ENCODE measurements at places on chromosomes 2 and 18.
A peak's percentile ranks its signal among the peaks of the same experiment; 100 is the strongest.

- peak; percentile 77 for DNase-seq
These were observed 1.9 kb upstream of the CFAP53 start for GRCh38 chr18:50268022-50268747.

GRCh38 chr2:83850071-83850725 lies 608.9 kb downstream of the SUCLG1 start:
- DNase-seq, result peak; percentile 19

DNA sequence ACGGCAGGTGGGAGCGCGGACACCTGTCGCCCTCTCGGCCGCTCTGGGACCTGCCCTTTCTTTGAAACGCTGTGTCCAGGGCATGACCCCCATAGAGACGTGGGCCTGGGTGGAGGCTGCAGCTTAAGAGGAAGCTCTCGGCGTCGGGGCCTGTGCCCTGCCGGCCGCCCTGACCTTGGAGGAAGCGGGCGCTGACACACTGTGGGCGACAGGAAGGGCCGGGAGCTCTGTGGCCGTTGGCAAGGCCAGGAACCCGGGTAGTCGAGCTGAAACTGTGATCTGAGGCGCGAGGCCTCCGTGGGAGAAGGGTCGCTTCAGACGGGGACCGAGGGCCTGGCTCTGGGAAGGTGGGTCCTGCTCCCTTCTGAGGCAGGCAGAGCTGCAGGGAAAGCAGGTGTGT lies 28.2 kb downstream of the KCNG2 start:
- DNase-seq, result no peak

GRCh38 chr2:43169099-43169945 lies 57.1 kb downstream of the ZFP36L2 start:
- no peak for DNase-seq

DNA sequence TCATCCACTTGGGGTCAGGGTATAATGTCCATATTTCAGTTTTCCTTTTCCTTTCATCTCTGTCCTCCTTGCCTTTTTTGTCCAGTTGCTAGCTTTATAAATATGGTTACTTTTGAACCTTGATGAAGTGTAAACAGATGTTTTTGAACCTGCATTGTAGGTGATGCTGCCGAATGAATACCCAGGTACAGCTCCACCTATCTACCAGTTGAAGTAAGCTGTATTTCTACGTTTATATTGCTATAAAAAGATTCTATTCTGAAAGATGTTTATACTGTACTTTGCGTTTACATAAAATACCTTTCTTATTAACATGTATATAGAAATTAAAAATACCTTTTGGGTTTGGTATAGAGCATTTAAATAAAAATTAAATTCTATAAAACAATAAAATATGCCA lies 2.2 kb downstream of the IMPACT start:
- DNase-seq, result no peak

DNA sequence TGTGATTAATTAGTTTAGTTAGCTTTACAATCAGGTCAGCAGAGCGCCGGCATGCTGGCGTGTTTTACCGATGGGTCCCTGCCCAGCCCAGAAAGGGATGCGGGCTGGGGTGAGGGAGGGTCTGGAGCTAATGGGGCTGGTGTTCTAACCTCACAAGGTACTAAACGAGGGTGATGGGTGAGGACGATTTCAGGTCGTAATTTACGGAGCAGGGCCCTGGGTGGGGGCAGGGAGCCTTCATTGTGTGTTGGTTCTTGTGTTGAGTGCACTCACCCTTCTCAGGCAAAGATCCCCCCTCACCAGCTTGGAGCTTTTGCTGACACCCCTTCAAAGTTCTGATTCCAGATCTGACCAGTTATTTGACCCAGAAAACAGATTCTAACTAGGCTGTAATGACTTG lies 39.5 kb downstream of the PTGR3 start:
- no peak for DNase-seq

GRCh38 chr2:106094131-106094841 lies 99.8 kb downstream of the UXS1 start:
- no peak for DNase-seq

- DNase-seq, result no peak
These were observed 132.2 kb downstream of the FMNL2 start for GRCh38 chr2:152466980-152467676.

GRCh38 chr2:9508931-9509330 lies 34.6 kb downstream of the IAH1 start:
- no peak for DNase-seq

GRCh38 chr2:163198007-163198406 lies 359.4 kb upstream of the KCNH7 start:
- no peak for DNase-seq

DNA sequence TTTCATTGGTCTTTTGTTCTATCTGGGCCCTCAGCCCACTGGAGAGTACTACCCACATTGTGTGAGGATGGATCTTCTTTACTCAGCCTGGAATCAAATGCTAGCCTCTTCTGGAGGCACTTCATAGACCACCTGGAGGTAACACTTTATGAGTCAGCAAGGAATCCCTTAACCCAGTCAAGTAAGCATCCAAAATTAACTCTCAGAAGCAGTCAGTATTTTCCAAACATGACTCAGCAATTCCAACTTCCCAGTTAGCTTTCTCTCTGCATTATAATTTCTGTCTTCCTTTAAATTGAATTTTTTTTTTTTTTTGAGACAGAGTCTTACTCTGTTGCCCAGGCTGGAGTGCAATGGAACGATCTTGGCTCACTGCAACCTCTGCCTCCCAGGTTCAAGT lies 142.7 kb downstream of the ACKR3 start:
- DNase-seq, result no peak

DNA sequence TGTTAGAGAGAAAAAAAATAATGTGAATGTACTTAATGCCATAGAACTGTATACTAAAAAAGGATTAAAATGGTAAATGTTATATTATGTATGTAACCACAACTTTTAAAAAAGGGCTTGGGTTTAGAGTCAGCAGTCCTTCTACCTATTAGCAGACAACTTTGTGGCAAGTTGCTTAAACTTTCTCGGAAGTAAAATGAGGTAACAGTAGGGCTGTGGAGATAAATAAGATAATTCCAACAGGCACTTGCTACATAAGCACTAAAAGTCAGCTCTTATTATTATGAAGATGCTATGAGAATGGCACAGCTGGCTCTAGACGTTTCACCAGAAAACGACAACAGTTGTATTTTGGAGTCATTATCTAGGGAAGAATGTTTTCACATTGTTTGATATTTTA lies 31.3 kb downstream of the AAK1 start:
- DNase-seq, result no peak

GRCh38 chr2:122543815-122544214 lies 788.4 kb downstream of the TSN start:
- DNase-seq, result peak; percentile 78

DNA sequence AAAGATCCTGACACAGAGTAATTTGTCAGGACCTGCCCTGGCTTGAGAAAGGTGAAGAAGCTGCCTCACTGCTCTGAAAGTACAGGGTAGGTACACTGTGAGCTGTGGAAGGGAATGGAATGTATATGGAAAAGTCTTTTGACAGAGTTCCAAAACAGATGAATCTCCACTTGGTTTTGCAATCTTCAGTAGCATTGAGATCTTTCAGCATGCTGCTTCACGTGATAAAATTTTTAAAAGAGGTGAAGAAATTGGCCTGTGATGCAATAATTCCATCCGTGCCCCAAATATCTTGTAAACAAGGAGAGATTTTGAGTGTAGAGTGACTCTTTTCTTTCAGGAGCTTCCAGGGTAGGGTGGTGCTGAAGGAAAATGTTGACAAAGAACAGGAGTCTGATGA lies 123.1 kb downstream of the OSR1 start:
- DNase-seq, result no peak

GRCh38 chr18:77478646-77479442 lies 229.2 kb downstream of the GALR1 start:
- peak; percentile 52 for DNase-seq

- no peak for DNase-seq
These were observed 158.5 kb upstream of the PID1 start for GRCh38 chr2:229429589-229429988.

GRCh38 chr2:237315170-237315828 lies 98.7 kb downstream of the COL6A3 start:
- peak; percentile 95 for DNase-seq

DNA sequence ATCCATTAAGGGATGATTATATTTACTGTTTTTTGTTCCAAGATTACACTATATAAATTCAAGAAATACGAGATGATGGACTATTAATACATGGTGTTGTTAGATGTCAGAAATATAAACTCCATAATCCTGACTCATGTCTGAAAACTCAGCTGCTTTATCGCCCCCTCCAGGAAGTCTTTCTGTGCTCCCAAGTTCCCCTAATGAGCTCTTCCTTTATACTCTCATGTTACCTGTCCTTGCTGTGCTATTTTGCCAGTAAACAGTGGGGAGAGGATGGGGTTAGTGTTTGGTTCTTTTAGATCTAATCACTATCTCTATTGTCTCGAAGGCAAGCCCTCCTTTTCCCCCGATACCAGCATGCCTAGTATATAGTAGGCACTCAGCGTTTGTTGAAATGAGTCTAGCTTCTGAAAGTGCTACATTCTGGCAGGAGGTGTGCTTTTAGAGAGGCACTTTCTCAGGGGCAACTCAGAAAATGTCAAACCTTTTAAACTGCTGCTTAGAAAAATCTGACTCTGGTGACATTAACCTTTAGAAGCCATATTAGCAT lies 21.4 kb upstream of the BARD1 start:
- DNase-seq, result peak; percentile 27

DNA sequence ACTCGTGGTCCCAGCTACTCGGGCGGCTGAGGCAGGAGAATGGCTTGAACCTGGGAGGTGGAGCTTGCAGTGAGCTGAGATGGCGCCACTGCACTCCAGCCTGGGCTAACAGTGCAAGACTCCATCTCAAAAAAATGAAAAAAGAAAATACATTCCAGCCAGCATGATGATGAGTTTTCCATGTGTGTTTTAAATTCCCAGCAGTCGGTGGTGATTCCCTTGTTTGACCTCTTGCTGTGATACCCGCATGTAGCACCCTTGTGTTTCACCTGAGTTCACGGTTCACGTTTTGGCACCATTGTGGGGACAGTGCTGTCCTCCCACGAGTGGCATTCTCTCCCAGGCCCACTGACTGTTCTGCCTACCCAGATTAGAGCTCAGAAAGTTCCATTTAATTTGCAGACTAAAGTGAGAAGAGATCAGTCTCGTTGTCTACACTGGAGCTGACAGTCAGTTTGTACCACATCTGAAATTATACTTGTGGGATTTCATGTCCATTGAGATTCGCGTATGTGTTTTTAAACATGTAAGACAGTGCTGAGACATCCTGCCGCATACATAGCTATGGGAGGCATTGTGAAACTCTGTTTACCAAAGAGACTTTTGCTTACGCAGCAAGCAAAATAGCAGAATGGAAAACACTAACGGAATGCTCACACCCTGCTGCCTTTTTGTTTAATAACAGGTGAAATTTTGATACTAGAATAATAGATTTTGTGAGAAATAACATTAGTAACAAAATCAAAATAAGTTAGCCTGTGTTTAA lies 157.1 kb downstream of the GBX2 start:
- no peak for DNase-seq

DNA sequence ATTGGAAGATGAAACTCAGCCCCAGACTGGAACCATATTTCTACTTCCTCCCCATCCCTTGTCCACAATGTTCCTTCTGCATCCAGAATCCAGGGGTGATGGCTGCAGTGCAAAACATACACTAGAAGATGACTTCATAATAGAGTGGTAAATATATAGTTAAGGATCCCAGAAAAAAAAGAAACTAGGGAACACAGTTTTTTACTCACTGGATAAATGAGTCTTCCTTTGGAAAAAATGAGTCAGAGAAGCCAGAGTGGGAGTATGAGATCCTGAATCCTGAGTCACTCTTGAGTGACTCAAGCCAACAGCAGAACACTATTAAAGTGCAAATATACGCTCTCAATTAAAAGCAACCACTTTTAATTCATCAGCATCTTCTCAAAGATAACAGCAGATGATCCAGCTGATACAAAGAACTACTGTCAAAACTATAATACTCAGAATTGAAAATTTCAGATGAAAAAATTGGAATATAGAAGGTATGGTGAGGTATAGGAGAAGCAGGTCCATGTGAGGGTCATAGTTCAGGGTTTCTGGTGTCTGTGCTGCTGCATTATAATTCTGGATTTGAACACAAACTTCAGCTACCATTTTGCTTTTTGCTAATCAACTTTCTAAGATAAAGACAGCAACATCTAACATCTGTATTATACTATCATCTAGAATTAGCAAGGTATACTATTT lies 987.2 kb upstream of the CDH2 start:
- peak; percentile 70 for DNase-seq

DNA sequence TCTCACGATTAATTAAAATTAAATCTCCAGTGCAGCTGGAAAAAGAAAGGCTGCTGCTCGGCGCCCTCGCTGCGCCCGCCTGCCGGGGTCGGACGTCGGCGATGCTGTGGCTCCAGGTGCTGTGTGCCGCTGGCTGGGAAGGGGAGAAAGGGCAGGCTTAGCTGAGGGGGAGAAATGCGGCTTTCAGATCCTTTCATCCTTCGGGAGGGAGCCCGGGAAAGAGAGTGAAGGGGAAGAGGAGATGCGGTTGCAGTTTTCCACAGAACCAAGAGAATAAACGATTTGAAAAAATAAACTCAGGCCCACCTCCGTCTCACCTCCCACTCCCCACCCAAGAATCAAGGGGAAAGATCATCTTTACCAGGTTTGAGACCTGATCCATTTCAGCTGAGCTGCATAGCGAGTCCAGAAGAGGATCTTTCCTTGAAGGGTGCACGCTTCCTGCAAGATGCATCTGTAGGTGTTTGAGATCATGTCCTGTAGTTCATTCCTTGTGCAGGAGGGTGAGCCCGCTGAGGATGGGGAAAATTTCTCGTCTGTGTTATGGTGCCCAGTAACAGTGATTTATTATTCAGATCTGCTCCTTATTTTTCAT lies 495 bp downstream of the TMEM169 start:
- no peak for DNase-seq

- DNase-seq, result peak; percentile 47
These were observed 256.7 kb upstream of the FN1 start for GRCh38 chr2:215692387-215693079.

- no peak for DNase-seq
These were observed 52.6 kb downstream of the SLC4A5 start for GRCh38 chr2:74290466-74291217.

GRCh38 chr2:160868891-160869290 lies 291.3 kb upstream of the TANK start:
- DNase-seq, result no peak

GRCh38 chr2:205593891-205594290 lies 88.4 kb upstream of the NRP2 start:
- DNase-seq, result no peak

- no peak for DNase-seq
These were observed 203.3 kb downstream of the SNTG2 start for GRCh38 chr2:1153920-1154319.

- DNase-seq, result no peak
These were observed 54.5 kb upstream of the WDR75 start for GRCh38 chr2:189386741-189387140.

- no peak for DNase-seq
These were observed 140.8 kb upstream of the SETBP1 start for GRCh38 chr18:44539926-44540325.

GRCh38 chr18:9513971-9514512 lies 38.7 kb downstream of the RALBP1 start:
- DNase-seq, result peak; percentile 37
